Left renal pelvis (tissue), 4 donors: ENCODE measurements at places on chromosomes 2 and 18.
A peak's percentile ranks its signal among the peaks of the same experiment; 100 is the strongest.

GRCh38 chr2:172742931-172743540 lies 7.4 kb downstream of the RAPGEF4 start:
- no peak for DNase-seq

DNA sequence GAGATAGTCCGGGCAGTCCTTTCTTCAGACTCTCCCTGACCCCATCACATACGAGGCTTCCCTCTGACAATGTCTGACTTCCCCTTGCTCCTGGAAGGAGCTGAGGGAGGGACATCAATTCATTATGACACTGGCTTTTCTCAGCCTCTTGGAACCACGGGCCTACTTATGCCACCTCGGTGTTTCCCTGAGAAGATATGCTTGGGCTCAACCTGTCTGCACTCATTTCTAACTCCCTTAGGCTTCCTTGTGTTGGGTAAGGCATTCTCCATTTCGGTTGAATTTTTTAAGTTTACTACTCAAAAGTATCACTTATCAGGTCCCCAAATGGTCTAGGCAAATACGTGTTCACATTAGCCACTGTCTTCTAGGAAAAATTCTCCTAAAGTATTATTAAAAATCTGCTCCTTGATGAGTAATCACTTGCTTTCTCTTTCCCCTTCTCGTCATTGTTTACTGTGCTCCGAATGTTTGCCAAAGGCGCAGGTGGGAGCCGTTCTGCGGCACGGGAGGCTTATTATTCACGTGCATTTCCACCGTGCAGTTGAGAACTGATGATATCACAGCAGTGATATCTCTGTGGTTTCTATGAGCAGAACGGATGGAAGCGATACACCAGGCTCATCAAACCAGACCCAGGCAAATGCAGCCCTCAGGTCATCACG lies 33.1 kb downstream of the ARL4C start:
- DNase-seq, result no peak

DNA sequence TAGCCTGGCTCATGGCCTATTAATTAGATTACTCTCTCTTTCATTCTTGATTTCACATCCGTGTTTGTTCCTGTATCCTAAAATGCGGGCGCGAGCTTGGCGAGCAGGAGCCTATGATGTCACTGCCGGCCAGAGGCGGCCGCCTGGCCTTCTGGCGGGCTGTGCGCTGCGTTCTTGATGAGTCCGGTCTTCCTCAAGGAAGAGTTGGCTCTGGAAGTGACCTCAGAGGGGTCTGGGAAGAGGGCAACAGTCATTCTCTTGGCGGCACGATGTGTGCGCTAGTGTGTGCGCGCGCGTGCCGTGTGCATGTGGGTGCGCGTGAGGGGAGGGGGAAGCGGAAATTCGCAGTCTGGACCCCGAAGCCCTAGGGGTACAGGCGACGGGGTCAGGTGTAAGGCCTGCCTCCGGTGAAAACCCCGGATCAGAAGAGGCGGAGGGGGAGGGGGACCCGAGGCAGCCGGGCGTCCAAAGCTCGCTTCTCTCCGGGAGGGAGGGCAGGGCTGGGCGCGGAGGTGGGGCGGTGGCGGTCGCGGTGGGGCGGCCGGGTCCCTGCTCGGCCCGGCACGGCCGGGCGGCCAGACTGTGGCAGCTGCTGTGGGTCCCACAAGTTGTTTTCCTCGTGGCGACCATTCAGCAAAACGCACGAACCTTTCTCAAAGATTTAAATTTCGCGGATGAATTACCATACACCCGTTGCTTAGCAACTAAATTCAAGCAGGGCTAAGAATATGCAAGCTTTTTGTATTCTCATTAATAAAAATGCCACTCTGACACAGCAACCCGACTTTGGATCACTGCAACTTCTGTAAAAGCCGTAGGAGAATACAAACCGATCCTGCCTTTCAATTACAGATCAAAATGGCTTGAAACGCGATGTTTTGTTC lies 8.4 kb downstream of the POU3F3 start:
- no peak for DNase-seq

GRCh38 chr2:11996618-11997017 lies 250.2 kb downstream of the LPIN1 start:
- no peak for DNase-seq

- no peak for DNase-seq
Measured at GRCh38 chr18:37230768-37231167, 334.8 kb downstream of the CELF4 start.

DNA sequence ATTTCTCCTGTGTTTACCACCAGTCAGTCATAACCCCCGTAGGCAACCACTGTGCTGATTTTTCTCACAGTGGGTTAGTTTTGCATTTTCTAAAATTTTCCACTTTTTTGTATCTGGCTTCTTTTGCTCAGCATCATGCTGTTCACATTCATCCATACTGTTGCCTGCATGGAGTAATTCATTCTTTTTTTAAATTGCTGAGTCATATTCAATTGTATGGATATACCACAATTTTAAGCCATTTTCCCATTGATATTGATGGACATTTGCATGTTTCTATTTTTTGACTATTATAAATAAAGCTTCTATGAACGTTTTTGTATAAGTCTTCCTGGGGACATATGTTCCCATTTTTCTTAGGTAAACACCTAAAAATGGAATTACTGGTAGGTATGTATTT lies 40.5 kb downstream of the ASB18 start:
- DNase-seq, result no peak

DNA sequence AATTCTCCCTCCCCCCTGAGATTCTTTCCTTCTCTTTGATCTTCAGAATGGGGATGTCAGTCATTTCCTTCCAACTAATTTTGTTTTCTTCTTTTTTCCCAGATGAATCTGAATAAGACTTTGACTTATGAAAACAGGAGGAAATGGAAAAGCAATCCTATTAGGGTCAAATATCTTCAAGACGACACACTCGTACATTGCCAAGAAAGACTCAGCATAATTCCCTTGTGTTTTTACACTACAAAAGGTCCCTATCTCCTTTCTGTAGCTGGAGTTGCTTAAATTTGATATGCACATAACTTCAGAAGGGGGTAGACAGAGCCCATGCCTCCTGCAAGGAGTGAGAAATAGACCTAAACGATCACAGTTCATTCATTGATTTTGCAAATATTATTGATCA lies 230.3 kb upstream of the RBBP8 start:
- DNase-seq, result no peak

GRCh38 chr2:88077080-88077479 lies 9.5 kb downstream of the SMYD1 start:
- DNase-seq, result no peak

- DNase-seq, result no peak
Measured at GRCh38 chr2:208363485-208363884, 43.1 kb upstream of the PTH2R start.

DNA sequence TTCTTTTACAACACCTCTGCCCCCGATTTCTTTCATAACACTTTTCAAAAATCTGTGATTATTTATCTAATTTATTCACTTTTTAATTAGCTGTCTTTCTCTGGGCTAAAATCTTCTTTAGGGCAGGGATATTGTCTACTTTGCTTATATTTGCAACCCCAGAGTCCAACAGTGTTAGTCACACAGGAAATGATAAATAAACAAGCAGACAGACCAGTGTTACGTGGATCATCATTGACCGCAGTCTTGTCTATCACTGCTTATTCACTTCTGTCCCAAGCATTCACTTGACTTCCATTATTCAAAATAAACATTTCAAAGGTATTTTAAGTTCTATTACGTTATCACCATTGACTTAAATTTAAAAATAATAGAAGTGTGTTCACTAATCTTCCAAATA lies 237.6 kb upstream of the UBE2E3 start:
- DNase-seq, result no peak

- peak; percentile 70 for DNase-seq
Measured at GRCh38 chr2:40332191-40332826, 119.6 kb downstream of the SLC8A1 start.

- no peak for DNase-seq
Measured at GRCh38 chr2:17979707-17980106, 101.2 kb downstream of the KCNS3 start.

- DNase-seq, result no peak
Measured at GRCh38 chr2:43220229-43220751, 6.1 kb downstream of the ZFP36L2 start.

DNA sequence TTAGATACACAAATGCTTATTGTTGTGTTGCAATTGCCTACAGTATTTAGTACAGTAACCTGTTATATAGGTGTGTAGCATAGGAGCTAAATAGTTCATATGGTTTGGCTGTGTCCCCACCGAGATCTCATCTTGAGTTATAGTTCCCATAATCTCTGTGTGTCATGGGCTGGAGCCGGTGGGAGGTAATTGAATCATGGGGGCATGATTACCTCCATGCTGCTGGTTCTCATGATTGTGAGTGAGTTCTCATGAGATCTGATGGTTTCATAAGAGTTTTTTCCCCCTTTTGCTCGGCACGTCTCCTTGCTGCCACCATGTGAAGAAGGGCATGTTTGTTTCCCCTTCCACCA lies 190.5 kb upstream of the SESTD1 start:
- no peak for DNase-seq

DNA sequence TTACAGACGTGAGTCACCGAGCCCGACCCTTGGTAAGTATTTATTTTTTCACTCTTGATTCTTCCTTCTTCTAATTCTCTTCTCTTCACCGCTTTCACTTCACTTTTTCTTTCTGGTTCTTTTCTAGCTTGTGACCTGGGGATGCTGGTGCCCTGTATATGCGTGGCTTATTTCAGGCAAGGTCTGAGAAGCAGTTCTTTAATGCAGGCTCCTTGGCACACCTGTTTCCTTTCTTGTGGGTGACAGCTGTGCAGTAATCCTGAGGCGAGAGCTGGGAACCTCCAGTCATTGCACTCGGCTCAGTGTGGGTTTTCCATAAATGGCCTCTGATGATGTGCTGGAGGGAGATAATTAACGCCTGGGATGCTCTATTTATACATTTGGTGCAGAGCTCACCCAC lies 193.8 kb downstream of the TSN start:
- no peak for DNase-seq
